ENCODE measurements at places on chromosomes 2 and 18.

- no peak for DNase-seq
These were observed 565.4 kb downstream of the TNS1 start for GRCh38 chr2:217437290-217437870.

- no peak for DNase-seq
These were observed 573.2 kb downstream of the METTL4 start for GRCh38 chr18:1998121-1998520.

GRCh38 chr2:99067871-99068625, 73.5 kb upstream of the C2orf15 start:
- no peak for DNase-seq

DNA sequence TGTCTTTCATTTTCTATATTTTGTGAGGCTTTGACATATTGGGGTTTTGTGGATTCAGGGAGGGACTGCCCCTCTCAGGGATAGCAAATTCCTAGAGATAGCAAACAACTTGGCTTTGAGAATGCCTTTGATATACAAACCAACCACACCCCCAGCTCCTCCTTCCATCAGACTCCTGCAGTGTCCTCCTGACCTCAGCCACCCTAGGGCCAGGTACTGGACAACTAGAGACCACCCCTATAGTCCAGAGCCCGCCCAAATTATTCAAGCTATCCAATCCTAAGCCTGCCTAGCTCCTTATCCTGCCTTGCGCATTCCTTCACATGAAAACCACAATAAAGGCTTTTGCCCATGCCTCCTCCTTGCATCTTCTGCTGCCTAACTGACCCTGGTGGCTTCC, 22.9 kb upstream of the STAM2 start:
- no peak for DNase-seq

GRCh38 chr18:47415881-47416280, 164.4 kb upstream of the SKOR2 start:
- DNase-seq, result no peak

- no peak for DNase-seq
These were observed 19.4 kb upstream of the ZBTB7C start for GRCh38 chr18:48428475-48429177.

DNA sequence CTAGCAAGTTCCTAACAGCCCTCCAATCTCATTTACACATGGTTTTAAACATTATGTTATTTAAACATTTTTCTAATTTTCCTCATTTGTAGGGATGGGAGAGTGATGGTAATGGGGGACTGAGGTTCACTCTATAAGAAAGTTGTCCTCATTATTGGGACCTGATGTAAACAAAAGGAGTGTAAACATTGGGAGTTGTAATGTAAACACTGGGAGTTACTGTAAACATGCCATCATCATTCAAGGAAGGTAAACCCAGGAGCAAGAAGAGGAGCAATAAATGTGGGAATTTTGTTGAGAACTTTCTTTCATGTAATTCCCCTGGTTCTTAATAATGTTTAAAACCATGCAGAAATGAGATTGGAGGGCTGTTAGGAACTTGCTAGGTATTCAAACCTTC, 17.8 kb downstream of the RFTN2 start:
- DNase-seq, result no peak

DNA sequence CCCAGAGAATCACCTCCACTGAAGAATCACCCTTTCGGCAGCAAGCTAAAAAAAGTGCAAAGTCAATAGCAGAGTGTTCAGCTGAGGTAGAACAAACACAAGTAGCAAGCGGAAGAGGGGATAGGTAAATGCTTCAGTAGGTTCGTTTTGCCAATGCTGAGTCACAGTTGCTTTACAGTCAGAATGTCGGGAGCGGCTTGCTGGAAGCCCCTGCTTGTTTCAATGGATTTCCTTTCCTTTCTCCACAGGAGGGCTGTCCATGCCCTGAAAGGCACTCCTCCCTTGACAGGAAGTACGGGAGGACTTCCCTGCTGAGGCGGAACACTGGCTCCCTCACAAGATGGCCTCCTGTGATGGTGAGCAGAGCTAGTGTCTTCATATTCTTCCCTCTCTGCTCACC, 146.2 kb upstream of the LYPD1 start:
- no peak for DNase-seq

DNA sequence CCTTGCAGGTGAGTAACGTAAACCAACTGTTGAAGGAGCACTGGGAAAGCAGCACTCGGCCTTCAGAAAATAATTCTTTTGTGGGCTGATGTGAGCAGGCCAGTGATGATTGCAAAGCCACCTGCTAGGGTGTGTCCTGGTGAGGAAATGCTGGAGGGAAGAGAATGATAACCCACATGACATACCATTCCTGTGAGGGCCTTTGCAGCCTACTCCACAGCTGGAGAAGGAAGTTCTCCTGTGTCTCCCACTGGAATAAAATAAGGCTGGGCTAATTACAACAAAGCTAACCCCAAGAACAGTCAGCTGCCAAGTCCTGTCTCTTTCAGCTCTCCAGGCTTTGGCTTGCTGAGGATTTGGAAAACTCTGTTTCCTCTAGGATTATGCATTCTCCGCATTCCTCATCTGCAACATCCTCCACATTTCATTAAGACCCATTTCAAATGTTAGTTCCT, 16.7 kb upstream of the DSG1 start:
- DNase-seq, result no peak

GRCh38 chr18:44893966-44894365, 213.3 kb downstream of the SETBP1 start:
- no peak for DNase-seq

Data from effector memory CD8-positive, alpha-beta T cell (primary cell).